ENCODE measurements at places on chromosomes 4 and X.

GRCh38 chr4:186190581-186191199 lies 677 bp upstream of the CYP4V2 start:
- no peak for DNase-seq

GRCh38 chr4:6410664-6411063 lies 61.8 kb downstream of the PPP2R2C start:
- no peak for DNase-seq

DNA sequence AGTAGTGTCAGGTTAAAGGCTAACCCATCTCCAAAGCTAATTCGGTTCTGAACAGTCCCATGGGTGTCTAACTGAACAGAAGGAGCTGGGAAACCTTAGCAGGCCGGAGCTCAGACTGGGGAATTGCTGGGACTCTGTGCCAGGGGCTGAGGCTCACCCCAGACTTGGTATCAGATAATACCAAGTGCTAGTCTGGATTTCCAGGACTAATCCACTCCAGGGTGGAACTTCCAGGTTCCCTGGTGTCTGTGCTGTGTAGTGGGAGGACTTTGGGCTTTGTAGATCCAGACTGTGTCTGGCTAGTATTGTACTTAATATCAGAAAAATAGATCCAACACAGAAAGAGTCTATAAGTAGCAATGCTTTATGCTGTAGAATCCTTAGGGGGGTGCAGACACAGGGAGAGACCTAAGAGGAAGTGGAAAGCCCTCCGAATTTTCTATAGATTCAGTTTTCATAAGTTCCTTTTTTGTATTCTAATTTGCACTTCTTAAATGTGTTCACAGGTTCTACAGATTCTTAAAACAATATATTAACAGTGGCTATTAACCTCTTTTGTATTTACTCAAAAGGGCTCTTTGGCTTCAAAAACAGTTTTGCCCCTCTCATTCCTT lies 4.1 kb downstream of the ZNF827 start:
- no peak for DNase-seq

DNA sequence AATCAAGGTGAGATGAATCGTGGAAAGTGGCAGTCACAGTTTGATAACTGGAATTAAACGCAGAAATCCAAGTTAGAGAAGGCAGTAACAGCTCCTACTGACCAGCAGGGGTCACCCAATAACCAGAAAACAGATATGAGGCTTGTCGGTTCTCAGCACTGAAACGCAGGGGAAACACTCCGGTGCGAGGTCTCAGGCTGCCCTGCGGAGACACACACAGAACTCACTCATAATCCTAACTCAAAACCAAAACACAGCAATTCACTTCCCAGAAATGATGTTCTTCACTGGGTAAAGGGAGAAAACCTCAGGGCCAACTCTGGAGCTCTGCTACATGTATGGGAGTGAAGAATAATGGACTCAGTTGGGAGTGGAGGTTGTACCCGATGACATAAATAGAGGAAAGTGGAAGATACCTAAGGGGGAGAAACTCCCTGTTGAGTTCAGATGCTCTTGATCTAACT lies 384.4 kb downstream of the RAPGEF2 start:
- peak; percentile 55 for DNase-seq
